ENCODE measurements at places on chromosomes 5 and 9.

DNA sequence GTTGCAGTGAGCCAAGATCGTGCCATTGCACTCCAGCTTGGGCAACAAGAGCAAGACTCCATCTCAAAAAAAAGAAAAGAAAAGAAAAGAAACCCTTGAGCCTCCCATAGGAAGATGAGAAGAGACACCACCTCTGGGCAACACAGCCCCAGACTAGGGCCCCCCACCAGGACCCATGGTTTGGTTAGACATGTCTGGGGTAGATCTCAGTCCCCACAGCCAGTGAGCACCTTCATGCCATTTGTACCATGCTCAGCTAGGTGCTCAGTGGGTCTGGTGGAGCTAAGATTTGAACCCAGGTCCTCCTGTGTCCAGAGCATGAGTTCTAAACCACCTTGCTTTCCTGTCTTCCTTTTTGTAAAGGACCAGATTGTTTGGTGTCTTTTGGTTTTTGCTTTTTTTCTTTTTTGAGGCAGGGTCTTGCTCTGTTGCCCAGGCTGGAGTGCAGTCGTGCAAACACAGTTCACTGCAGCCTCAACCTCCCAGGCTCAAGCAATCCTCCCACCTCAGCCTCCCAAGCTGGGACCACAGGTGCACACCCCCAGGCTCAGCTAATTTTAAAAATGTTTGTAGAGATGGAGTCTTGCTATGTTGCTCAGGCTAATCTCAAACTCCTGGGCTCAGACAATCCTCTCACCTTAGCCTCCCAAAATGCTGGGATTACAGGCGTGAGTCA, 11.7 kb downstream of the OLFML2A start:
- no peak for DNase-seq

- no peak for DNase-seq
Observed at GRCh38 chr5:174491265-174491664, 233.1 kb upstream of the MSX2 start.

- DNase-seq = no peak
Observed at GRCh38 chr5:133995883-133996563, 8.8 kb downstream of the VDAC1 start.

GRCh38 chr5:96247097-96247701, 185.8 kb downstream of the PCSK1 start:
- DNase-seq = no peak

DNA sequence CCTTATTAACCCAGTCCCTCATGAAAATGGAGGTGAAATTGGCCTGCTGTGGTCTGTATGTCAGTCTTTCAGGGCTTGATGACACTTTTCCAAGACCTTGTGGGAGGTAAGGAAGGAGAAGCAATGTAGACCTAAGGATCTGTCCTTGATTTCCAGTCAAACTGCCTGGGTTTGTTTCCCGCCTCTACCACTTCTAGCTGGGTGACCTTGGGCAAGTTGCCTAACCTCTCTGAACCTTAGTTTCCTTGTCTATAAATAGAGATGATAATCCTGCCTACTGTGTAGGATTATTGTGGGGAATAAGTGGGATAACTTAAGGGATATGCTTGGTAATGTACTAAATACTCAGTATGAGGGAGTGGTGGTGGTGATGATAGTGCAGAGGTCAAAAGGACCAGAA, 59.7 kb downstream of the PPARGC1B start:
- no peak for DNase-seq

DNA sequence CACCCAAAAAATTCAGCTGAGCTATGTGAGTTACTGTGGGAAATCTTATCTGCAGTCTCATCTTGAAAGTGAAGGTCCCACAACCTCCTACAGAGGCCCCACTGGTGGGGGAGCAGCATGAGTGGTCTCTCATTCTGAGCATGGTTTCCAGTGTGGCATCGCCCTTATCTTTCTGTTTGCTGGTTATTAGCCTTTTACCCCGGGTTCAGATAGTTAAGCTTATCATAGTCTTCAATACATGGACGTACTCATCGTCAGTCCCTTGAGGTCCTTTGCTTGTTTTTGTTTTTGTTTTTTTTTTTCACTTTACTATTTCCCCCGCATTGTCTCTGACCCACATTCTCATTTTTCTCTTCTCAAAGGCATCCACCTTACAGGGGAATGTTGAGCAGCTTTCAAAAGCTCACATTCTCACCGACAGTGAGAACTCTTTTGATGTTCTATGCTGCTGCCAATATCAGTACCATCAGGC, 7.7 kb upstream of the HAVCR2 start:
- DNase-seq = no peak

DNA sequence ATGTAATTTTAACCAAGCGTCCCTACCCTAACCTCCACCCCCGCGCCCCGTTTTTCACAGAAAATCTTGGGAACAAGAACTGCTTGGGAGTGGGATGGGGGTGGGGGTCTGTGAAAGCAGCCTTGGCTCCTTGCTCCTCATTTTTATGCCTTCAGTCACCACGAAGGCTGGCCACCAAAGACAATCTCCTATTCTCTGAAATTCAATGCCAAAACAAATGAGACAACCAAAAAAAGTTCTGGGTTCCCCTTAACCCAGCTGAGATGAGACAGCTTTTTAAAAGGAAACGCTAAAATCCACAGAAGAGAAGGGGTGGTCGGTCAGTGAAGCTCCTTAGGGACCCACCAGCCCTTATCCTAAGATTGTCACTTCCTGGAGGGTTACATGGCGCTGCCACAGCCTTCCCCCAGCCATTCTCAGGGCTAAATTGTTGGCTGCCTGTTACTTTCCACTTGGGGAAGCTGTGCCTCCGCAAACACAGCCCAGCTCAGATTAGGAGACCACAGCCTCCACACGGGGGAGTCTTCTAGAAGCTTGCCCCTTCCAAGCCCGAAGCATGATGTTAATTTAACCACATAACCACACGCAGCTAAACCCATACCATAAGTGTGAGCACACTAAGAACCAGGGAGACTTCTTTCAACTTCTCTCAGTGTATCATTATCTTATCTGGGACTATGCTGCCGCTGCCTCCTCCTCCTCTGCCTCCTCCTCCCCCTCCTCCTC, 136.3 kb downstream of the FOXD1 start:
- DNase-seq = no peak

DNA sequence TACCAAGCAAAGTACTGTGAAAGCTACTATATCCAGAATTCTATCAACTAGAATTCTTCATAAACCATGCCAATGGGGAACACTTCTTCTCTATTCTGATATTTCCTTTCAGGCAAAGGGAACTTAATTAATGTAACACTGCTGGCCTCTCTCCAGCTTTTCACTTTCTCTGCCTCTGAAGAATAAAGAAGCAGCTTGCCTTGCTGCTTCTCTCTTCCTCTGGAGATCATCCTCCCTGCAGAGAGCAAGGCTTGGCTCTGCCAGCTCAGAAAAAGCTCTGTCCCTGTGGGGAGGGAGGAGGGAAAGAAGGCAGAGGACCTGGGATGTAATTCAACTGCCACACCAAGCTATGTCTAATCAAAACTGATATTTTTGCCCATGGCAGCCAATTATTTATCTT, 6.5 kb downstream of the CTNND2 start:
- no peak for DNase-seq

GRCh38 chr5:122951658-122952057, 84.9 kb downstream of the PPIC start:
- no peak for DNase-seq

DNA sequence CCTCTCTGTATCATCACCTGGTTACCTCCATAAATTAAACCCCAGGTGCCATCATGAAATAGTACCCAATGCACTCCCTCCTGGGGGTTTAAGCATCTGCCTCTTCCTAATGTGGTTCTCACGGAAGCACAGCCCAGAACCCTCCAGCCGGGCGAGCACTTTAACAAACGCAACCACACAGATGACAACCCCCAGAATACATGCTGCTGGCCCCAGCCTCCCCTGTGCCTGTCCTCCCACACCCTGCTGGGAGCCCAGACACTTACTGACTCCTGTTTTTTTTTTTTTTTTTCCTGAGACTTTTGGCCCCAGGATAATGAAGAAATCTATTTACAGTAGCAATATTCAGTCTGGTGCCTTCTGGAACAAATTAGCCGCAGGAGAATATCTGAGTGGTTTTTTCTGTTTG, 50.0 kb upstream of the COL5A1 start:
- DNase-seq = no peak

DNA sequence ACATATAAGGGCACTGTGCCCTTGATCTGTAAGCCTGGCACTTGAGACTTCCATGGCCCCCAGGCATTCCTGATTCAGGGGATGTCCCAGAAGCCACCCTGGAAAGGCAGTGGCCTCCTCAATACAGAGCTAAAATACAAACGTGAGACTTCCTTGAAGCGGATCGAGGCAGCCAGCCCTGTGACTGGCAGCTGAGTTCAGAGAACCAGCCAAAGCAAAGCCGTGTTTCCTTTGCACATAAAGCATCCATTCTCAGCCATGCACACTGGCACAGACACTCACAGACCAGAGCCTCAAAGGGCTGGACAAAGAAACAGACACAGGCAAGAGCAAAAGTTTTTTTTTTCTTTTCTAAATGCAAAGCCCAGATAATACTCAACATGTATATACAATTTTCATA, 18.8 kb upstream of the CPEB4 start:
- DNase-seq = no peak

- no peak for DNase-seq
Observed at GRCh38 chr9:95105519-95106287, 211.8 kb downstream of the FANCC start.

DNA sequence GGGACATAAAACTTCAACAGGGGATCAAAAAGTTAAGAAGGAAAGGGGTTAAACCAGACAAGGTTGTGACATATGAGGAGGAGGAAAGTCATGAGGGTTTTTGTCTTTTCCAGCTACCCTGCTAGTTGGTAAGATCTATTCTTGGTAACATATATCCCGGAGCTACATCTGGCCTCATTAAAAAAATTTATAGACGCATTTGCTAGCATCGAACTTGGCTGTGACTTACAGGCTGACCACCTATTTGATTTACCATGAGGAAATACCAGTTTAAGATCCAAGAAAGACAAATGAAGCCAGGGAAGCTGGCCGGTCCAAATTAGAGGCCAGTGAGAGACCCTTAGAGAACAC, 87.6 kb upstream of the NIPAL4 start:
- DNase-seq = no peak

DNA sequence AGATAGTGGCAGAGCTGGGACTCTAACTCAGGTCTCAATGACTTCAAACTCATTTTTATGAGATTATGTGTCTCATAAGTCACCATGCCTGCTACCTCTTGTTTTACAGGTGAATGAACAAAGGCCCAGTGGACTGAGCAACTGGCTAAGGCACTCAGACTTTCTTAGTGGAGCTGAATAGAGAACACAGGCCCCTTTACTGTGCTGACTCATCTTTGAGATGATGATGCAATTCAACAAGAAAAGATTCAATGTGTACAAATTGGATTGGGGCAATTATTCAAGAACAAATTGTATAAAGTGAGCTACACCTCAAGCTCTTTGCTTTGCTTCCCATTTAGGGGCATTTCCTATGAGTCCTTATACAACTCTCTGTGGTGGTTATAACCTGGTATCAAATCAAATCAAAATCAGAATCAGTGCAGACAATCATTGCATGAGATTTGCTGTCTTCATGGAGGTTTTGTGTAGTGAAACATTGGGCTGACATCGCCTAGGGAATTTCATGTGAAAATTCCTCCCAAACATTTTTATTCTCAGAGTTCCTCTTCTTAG, 84.3 kb upstream of the PPP2R2B start:
- no peak for DNase-seq

GRCh38 chr5:6595405-6595804, 37.4 kb downstream of the NSUN2 start:
- no peak for DNase-seq

DNA sequence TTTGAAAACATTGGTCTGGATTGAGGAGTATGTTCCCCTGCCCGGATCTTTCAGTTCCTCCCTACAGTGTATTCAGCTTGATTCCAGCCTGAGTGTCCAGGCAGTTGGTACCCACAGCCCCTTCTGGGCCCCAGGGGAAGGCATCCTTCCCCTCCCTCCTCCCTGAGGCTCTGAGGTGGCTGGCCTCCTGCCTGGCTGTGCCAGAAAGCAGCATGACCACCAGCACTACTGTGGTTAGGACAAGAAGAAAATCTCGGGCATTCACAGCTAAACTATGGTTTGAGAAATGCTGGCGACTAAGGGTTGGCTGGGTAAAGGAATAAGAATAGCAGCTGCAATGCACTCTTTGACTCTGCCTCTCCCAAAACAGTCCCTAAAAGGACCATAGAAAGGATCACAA, 84.6 kb upstream of the LIFR start:
- DNase-seq = no peak

GRCh38 chr9:106179191-106179590, 484.9 kb downstream of the TMEM38B start:
- DNase-seq = no peak

DNA sequence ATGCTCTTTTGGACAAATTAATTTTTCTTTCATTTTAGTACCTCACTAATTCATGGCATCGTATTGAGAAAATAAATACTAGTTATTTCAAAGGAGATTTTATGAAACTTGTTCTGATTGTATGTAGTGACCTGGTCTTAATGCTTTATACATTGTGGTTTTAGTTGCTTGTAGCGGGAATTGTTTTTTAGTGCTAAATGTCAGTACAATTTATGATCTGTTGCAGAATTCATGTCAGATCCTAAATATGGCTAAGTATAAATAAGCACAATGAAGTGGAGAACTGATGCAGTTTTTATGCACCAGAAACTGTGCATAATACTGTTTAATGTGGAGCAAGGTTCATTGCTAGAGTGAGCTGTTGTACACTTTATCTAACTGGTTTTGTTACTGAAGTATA, 308.8 kb downstream of the PJA2 start:
- no peak for DNase-seq

DNA sequence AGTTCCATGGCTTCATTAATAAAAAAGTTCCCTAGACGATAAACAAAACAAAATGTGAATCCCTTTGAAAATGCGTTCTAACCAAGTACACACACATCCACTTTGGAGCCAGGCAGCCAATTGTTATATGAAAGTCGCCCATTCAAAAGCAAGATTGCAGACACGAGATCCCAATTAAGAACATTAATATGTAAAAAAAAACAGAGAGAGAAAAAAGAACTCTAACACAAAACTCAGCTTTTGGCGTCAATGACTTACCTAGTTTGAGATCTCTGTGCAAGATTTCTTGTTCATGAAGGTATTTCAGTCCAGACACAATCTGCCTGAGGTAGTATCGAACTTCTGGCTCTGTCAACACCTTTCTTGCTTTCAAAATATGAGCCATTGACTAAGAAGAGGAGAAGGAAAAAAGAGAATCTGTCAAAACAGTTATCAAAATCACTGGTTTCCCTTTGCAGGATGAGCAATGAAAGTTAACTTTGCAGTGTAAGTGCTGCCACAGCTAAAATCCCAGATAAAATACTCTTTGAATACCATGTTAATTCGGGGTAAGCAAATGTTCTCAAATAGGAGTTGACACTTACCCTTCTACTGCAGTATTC, 1.6 kb downstream of the PLK2 start:
- no peak for DNase-seq

DNA sequence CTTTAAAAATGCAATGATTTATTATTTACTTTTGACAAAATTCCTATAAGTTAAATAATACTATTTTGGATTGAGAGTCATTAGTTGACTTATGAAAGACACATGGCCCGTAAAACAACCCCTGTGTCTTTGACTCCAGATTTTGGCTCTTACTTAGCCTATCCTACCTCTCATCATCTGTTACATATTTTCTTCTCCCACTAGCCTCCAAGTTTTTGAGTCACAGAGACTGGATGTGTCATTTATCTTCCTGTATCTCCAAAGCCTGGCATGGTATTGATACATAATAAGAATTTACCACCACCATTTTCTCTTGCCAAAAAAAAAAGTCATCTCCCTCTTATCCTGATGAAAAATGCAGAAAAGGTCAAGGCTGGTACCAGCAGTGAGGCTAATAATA, 99.9 kb downstream of the GABRB2 start:
- no peak for DNase-seq
